KG1 (cell line): ENCODE measurements at places on chromosomes 5 and 9.

DNA sequence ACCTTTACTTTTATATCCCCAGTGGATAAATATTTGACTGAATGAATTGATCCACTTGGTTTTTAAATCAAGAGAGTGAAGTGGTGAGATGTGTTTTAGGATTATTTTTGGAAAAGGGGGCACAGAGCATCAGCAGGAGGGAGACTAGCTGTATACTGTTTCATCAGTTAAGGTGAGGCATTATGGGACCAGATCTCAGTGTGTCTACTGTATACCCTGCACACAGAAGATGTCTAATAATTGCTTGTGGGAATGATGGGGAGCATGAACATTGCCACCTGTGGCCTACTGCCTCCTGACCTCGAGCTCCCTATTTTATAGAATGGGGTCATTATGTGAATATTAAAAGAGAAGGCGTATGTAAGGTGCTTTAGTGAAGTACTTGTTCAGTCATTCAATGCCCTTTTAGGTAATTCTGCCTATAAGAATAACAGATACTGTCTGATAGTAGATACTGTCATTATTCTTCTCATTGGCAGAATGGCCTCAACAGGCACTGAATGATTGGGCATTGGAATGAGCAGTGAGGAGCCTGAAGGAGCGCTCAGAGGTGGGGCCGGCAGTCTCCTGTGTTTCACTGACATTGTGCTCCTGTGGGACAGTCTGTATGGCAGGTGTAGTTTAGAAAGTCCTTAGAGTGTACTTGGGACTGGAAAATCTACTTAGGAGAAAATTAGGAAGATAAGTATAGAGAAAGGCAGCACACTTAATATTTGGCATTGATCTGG is 47.4 kb upstream of the FAM120AOS start:
- DNase-seq = no peak

DNA sequence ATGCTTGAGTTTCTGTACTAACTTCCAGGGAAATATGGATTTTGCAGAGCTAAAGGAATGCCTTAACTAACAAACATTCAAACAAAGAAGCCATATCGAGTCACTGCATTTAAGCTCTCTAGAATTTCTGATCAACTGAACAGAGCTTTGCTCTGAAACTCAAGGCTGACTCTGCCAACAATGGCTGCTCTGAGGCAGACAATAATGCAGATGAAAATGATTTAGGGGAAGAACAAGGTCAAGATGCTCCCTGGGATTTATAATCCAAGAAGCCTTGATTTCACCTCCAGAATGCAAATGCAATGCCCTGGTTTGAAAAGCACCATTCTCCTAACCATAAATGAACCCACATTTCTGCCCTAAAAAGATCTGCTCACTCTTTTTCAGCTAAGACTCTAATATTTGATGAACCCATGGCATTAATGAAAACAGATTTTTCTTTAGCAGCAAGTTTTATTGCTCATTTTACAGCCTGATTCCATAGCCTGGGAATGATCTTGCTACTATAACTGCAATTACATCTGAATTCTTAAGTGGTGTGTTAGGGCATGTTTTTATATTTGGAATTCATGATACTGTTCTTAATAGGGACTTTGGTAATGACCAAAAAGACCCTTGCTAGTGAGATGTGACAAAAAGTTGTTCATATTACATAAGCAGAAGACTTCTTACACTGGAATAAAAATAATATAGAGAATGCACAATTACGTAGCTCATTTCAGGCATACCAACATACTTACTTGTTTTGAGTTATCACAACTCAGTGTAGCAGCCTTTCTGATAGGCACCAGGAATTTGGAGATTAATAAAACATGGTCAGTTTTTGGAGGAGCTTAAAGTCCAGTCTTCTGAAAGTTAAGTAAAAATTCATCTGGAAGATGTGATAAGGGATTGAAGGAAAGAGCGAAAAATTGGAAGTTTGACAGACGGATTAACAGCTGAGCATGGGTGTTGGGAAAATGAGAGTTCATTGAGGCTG is 169.4 kb downstream of the TRPM3 start:
- no peak for DNase-seq

GRCh38 chr9:6827439-6828145 is 69.8 kb downstream of the KDM4C start:
- peak; percentile 48 for DNase-seq

DNA sequence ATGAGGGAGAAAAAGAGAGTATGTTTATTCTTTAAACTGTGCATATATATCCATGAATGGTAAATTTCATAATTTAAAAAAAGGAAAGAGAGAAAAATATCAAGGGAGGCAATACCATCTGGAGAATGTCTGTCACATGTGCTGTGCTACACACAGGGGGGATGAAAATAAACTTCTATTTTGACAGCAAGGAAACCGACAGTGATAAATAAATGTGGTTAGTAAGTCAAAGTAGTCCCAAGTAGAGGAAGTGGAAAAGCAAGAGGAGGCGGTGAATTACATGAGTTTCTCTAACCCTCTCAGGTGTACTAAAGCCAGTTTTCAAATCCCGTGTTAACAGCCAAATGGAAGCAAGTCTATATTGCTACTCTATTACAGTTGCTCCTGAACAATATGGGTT is 83.3 kb downstream of the ICE1 start:
- no peak for DNase-seq

DNA sequence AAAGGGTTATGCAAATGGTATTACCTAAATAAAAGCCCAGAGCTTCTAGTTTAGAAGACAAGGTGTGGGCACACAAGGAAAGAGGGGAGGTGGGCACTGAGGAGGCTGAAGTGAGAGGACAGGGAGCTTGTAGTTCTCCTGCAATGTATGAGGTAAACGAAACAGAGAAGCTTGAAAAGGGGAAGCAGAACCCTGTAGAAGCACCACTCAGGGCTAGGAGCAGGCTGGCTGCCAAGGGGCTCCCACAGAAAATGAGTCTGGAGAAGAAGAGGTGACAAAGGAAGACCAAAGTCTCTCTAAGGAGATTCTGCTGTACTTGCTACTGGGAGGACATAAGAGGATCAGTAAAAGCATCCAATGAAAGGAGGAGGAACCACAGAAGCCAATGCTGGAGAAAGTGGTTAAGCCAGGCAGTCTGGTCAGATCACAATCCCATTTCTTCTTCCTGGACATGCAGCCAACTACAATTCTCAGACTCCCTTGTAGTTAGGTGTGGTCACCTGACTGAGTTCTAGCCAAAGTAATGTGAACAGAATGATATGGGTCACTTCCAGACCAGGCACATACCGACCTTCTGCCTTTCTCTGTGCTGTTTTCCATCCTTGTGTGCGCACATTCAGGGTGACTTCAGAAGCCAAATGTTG is 174.5 kb upstream of the MAP3K1 start:
- no peak for DNase-seq

DNA sequence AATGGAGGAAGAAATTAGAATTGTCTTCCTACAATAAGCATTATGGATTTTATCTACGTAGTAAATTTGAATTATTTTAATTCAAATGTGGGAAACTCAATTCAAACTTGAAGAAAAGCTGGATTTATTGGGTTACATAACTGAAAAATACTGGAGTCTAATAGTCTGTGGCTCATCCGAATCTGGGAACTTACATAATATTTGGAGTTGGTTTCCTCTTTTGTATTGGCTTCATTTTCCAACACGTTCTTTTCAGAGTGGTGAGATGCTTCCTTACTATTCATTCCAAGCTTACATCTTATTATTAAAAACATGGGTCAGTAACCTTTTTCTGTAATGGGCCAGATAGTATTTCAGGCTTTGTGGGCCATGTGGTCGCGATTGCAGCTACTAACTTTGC is 164.8 kb downstream of the ARHGAP26 start:
- DNase-seq = no peak

DNA sequence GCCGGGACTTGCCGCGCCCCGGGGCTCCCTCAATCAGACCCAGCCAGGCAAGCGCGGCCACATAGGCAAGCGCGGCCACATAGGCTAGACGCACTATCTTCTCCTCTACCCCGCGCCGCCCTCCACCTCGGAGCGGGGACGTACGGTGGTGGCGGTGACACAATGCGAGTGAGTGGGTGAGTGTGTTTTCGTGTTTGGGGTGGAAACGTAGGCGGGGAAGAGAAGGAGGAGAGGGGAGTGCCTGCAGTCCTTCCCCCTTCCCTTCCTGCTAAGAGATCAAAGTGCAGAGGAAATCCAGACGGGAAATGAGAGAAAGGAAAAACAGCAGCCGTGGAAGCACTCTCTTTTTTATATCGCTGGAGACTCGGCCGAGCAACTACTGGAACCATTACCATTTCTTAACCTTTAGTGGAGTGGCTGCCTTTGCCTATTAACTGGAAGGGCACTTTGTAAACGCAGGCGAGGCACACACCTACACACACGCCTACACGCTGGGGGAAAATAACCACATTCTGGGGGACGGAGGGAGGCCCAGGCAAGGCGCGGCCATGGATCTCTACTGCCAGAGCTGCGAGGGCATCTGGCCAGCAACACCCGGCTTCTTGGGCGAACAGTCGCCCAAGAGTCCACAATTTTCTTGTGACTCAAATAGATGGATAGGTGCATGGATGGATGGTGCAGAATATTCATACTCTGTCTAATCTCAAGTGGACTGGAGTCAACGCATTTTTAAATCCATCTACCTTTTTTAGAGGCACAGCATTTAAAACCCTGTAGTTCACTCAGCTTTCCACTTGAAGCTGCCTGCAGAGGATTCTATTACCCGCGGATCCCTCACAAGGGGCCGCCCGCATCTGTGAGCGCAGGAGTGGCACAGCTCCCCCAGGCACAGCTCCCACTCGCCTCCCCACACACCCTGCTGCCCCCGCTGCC is 2.1 kb downstream of the EDIL3 start:
- peak; percentile 42 for DNase-seq

DNA sequence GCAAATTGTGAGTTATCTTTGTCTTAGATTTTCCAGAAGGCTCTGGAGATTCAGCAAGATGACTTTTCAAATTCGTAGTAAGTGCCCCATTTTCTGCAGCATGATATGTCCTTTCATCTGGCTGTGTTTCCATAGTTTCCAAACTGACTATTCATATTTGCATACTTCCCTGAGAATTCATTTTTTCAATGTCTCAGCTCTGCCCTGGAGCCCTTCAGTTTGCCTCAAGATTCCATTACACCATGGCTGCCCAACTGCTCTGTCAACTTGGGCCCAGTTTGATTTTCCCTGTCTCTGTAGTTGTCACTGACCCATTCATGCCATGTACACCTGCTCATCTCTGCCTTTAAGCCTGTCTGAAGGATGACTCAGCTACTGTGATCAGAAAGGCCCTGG is 94.2 kb upstream of the RUSC2 start:
- DNase-seq = no peak

- no peak for DNase-seq
These were observed 61.3 kb downstream of the ANKH start for GRCh38 chr5:14810282-14810681.

- DNase-seq = no peak
These were observed 165.0 kb downstream of the TMEM232 start for GRCh38 chr5:110561510-110561909.

GRCh38 chr9:69035438-69036308 is at the start of gene FXN:
Gene FXN (plus strand): TSS chr9:69035752. CDS start chr9:69035783, 31 bp downstream.
- DNase-seq = peak; percentile 59

- no peak for DNase-seq
These were observed 46.6 kb downstream of the OSMR start for GRCh38 chr5:38892363-38892762.

DNA sequence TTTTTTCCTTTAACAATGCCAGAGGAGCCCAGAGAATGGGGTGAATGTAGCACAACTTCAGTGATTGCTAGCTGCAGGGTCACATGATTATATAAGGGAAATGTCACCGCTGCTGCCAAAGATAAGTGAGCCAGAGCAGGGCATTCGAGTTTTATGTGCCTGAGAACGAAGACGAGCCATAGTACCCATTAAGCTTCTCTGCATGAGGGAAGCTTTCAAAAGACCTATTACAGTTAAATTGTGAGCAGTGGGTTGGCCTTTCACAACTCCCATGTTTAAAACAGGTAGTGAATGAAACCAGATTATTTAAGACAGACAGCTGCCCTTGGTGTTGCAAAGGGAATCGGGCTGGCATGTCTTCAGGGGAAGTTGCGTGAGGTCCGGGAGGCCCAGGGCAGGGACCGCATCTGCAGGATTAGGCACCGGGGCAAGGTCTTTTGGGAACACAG is 82.4 kb upstream of the TNFAIP8 start:
- DNase-seq = no peak

- no peak for DNase-seq
These were observed 55.0 kb downstream of the LRSAM1 start for GRCh38 chr9:127506117-127506813.

- DNase-seq = no peak
These were observed 29.8 kb upstream of the TMEM161B start for GRCh38 chr5:88298425-88298824.

- no peak for DNase-seq
These were observed 11.7 kb upstream of the RPS14 start for GRCh38 chr5:150461231-150461630.

- no peak for DNase-seq
These were observed 68.9 kb downstream of the PTCH1 start for GRCh38 chr9:95447660-95448420.

DNA sequence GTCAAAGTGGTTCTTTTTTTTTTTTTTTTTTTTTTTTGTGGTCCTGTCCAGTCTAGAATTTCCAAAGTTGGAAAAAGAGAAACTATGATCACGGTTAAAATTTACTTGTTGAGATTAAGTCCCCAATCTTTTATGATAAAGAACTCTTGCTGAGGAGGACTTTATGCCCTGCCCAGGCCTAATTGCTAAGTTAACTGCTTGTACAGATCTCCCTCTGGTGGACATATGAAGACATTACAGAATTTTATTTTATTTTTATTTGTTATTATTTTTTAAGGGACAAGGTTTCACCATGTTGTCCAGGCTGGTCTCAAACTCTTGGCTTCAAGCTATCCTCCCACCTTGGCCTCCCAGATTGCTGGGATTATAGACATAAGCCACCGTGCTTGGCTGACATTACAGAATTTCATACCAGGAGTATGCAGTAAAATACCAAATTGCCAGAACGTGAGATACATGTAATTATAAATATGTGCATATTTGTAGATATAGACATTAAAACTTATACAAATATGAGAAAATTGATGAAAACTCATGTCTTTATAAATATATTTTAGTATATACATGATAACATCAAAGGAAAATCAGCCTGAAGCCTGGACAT is 91.2 kb downstream of the RFK start:
- peak; percentile 15 for DNase-seq

DNA sequence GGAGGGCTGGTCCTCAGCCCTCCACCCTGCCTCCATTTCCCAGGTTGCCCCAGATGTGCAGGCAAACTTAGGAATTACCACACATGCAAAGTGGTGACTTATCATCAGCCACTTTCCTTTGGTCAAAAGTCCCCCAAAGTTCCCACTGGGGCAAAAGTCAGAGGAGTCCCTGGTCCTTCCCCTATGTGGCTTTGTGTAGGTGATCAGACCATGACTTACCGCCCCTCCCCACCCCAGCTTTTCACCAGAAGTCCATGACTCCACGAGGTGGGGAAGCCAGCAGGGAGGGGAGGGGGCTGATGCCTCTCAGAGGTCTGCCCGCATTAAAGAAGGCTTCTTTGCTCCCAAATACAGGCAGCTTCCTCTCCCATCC is 5.8 kb downstream of the TRAF1 start:
- DNase-seq = no peak

GRCh38 chr9:123267481-123268198 is 746 bp downstream of the STRBP start:
- DNase-seq = no peak

GRCh38 chr5:2147504-2148311 is 265.0 kb upstream of the IRX4 start:
- DNase-seq = no peak

- no peak for DNase-seq
These were observed 621 bp downstream of the NR6A1 start for GRCh38 chr9:124770359-124771020.

- no peak for DNase-seq
These were observed 89.7 kb downstream of the ZNF366 start for GRCh38 chr5:72417333-72418062.
